Stimulated activated naive CD4-positive, alpha-beta T cell (primary cell): ENCODE measurements at places on chromosomes 12 and 14.

- DNase-seq: no peak
Measured at GRCh38 chr12:24778486-24779304, 170.2 kb downstream of the BCAT1 start.

- no peak for DNase-seq
Measured at GRCh38 chr12:68438601-68439000, 106.4 kb upstream of the MDM1 start.

DNA sequence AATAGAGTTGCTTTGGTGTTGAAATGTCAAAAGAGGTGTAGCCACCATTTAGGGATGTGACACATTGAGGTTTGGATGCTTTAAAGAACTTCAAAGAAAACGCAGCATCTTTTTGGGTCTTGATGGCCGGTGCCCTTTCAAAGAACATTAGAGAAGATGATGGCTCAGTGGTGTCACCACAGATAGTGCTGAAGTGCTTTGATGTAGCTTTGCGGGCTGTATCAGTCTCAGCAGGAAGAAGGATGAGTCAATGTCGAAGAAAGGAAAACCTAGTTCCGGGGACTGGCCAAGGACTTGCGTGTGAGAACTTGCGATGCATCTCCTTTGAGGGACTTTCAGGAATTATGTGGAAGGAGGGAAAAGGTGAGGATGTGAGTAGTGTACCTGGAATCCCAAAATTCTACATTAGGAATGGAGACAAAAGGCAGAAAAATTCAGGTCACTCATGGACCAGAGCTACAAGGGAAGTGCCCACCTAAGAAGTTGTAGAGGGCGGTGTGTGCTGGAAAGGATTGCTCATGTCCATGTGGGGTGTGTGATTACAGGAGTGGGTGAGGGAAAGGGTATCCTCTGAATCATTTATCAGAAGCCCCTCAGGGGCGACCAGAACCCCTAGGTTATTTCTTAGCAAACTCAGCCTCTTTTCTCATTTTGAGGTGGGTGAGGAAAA is 39.7 kb upstream of the GZMB start:
- DNase-seq: peak; percentile 18

DNA sequence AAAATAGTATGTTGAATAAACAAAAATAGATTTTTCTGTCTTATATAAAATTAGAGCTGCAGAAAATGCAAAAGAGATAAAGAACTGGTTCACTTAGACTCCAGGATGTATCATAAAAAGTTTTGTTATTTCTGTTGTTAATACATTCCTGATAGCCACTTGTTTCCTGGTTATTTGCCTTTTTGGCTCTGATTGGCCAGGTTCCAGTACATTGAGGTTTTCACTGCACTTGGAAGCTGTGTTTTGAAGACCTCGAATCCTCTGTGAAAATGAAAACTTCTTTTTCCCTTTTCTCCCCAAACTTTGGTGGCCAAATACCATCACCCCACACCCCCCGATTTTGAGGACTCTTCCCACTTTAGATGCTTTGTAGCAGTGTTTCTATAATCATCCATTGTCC is 525.3 kb downstream of the MED13L start:
- no peak for DNase-seq

DNA sequence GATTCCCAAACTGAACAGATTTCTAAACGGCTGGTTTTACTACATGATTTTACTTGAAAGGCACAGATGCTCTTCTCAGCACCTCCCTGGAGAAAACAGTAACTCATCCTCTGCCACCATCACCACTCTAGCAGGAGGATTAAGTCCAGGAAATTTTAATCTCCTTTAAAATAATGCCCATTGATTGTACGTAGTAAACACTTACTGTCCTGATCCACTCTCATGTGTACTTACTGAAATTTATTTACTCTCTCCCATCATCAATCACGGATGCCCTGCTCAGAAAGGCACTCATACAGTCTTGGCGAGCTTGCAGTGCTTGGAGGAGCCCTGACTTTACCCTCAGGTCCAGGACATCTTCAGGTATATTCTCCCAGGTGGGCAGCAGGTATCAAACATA is 239.8 kb upstream of the EGLN3 start:
- DNase-seq: no peak

- no peak for DNase-seq
Measured at GRCh38 chr14:66247662-66248193, 238.4 kb upstream of the CCDC196 start.

DNA sequence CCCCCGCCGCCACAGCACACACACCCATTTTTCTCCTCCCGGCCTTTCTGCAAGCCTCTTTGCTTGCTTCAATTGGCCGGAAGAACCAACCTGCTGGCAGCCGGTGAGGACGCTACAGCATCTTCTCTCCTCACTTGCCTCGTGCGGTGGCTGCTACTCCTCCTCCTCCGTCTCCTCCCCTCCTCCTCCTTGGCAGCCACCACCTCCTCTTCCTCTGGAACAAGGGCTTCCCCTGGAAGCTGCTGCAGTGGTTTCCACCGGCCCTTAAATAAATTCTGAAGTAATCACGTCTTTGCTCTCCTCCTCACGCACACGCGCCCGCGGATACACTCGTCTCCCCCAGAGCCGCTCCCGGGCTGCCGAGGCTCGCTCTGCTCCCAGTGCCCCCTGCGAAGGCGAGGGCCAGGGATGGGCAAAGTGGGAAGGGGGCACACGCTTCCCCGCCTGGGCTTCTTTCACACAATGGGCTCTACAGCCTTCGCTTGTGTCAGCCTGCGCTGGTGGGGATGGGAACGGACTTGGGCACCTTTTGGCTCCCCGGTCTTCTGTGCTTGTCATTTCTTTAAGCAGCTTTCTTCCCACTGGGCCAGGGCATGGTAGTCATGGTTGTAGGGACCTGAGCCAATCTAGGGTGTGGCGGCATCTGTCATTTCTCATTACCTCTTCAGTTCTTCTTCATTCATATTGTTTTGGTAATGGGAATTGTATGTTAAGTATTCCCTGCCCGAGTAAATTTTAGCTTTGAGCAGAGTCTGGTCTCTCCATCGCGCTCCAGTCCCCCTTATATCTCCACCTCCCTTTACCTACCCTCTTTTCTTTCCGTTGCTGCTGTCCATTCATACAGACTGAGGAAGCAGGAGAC is at the start of gene PPFIA2:
Gene PPFIA2, minus strand, starts transcription at position 161 of the 862 bp plus-strand sequence.
- no peak for DNase-seq

DNA sequence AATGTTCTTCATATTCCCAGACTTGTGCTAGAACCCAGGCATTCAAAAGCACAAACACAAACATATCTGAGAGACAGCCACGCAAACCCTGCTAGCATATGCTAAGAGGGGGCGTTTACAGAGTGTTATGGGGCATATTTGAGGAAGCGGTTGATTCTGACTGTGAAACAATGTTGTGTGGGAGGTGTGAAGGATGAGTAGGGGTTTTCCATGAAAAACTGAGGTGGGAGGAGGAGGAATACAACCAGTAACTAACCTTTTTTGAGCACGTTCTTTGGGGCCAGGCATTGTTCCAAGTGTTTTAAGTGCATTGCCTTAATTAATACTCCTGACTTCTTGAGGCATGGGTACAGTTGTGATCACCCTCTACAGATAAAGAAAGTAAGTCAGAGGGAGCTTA is 499.5 kb downstream of the AACS start:
- DNase-seq: no peak

DNA sequence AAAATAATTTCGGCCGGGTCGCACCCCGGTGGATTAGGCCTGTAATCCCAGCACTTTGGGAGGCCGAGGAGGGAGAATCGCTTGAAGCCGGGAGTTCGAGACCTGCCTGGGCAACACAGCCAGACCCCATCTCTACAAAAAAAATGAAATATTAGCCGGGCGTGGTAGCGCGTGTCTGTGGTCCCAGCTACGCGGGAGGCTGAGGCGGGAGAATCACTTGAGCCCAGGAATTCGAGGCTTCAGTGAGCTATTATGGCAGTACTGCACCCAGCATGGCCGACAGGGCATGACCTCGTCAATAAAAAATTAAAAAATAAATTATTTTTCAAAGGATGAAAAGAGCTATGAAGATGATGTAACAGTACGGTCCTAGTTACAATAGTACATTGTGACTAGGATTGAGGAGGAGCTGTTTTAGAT is 523 bp downstream of the GTF2H3 start:
- no peak for DNase-seq

GRCh38 chr12:13288937-13289652 is 92.6 kb downstream of the EMP1 start:
- DNase-seq: no peak

GRCh38 chr12:124194893-124195566 is 99.9 kb upstream of the RFLNA start:
- DNase-seq: no peak

DNA sequence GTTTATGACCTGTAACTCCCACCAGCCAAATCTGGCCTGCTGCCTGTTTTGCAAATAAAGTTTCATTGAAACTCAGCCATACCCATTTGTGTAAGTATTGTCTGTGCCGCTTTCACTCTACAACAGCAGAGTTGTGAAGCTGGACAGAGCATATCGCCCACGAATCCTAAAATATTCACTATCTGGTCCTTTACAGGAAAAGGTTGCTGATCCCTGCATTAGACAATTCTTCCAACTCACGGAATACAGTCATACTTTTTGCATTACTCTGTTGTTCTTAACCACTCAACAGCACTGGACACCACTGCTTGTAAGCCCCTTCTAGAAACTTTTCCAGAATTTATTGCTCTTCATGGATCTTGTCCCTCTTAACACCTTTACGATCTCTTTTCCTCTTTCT is 435.4 kb downstream of the EGLN3 start:
- no peak for DNase-seq
